ENCODE measurements at places on chromosomes 7 and 10.

GRCh38 chr7:66070222-66070621, 5.4 kb upstream of the ASL start:
- no peak for DNase-seq

DNA sequence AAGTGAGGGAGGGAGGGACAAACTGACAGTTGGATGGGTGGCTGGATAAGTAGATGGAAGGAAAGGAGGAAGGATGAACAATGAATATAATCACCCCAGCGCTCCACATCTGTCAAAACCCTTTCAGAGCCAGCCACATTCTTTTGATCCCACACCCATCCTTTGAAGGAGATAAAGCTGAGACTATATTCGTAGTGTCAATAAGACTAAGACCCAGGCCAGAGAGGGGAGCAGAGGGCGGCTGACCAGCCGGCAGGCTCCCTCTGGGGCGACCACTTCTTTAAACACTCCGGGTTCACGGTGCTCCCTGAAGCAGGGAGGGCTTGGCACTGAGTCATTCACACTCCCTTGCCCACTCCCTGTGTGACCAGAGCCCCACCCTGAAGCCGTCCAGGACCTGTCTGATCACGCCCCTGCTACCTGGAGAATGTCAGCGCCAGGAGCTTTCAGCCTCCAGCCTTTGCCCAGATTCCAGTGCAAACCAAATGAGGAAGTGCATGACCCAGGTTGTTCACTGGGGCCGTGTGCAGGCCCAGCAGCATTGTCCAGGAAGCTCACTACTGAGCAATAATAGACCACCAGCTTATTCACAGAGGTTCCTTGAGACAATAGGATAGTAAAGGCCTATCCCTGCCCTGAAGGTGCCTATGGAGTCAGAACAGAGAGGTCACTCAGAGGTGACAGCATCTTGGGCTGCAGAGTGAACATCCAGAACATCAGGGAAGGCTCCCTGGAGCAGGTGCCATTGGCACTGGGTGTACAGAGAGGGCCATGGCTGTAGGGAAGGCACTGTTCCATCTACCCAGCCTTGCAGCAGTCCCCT, 34.4 kb downstream of the UNC5B start:
- DNase-seq = no peak

GRCh38 chr10:105042906-105043552, 401.9 kb downstream of the SORCS3 start:
- DNase-seq = no peak

DNA sequence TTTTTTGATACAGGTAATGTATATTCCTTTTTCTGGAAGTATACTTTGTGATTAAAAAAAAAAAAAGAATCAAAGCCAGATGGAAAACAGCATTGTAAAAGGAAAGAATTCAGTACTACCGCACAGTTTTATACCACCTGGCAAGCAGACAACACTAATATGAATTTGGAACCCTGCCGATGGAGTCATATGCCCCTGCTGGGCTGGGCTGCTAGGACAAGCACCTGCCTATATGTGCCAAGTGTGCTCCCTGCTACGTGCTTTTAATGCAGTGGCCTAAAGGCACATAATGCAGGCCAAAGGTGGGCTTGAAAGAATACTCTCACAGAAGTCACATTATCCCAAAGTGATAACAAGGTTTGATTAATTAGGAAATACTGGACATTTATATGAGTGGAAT, 29.8 kb upstream of the WAC start:
- DNase-seq = no peak

DNA sequence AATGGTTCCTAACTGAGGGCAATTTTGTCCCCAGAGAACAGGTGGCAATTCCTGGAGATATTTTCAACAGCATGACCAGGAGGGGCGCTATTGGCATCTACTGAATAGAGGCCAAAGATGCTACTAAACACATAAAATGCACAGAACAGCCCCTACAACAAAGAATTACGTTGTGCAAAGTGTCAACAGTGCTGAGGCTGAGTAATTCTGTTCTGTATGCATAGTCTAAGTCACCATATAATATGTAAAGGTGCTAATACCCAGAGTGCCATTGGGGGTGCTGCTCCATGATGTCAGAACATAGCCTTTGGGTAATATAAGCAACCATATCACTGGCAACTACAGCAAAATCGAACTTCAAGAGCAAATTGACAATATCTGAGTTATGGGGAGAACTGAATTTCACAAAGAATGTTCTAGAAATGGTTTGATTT, 213.3 kb upstream of the PHYHIPL start:
- no peak for DNase-seq

DNA sequence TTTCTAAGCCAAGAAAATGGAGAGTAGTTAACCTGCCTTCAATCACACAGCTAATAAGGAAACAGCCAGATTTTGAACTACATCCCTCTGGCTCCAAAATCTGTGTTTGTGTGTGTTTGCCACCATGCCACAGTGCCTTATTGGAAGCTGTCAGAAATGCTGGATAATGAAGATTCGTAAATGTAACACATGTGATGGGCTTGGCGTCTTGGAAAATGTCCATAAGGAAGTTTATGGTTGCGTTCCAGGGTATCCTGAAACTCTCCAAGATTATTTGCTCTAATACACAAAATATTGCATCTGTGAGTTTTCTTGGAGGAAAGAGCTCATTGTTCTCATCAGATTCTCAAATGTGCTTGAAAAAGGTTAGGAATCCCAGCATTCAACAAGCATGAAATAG, 22.7 kb downstream of the MYOF start:
- no peak for DNase-seq

DNA sequence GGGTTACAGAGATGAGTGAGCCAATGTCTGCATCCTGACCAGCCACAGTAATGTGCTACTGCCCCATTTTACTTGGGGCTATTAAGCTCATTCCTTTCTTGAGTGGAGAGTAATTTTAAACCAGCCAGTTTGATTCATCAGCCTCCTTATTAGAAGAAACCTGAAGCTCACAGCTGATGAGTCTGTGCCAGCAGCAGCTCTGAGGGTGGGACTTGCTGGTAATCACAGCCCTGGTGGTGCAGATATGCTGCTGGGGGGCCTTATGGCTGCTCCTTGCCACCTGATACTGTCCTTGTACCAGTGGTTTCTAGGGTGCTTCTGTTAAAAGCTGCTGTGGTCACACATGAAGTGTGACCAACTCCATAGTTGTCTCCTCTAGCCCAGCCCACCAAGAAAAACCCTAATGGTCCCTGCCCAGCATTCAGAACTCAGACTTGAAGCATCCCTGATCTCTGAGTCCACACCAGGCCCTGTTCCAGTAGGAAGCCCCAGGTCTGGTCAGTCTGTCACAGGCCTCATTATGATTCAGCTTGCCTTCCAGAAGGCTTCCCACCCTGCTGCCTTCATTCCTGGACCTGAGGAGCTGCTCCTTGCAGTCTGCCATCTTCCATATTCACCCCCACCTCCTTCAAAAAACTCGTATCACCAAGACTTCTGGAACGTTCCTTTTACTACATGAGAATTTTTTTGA, 28.9 kb upstream of the RBM20 start:
- DNase-seq = no peak

DNA sequence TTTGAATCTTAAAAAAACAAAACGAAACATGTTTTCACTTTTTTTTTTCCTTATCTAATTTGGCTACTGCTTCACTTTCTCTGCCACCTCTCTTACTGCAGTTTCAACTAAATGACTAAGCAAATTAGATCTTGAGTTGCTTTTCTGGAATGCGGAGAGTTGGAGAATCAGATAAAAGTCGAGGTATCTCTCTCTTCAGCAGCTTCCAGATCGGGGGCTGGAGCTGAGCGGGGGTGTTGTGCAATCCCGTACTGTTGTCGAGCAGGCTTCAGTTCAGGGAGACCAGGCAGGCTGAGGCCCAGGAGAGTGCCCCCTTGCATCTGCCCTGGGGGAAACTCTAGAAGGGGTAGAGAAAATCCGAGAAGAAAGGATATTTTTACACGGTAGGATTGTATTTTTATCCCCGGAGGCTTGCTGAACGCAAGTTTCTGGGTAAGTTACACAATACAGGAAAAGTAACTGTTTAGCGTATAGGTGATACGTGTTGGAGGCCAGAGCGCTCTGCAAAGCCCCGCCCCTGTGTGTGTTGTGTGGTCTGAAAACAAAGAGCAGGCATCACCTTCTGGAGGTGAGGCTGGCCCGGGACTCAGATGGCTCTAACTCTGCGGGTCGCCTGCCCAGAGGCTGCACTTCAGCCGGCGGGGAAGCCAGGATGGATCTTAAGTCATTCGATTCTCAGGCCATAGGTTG, 116.6 kb downstream of the KLF6 start:
- no peak for DNase-seq

DNA sequence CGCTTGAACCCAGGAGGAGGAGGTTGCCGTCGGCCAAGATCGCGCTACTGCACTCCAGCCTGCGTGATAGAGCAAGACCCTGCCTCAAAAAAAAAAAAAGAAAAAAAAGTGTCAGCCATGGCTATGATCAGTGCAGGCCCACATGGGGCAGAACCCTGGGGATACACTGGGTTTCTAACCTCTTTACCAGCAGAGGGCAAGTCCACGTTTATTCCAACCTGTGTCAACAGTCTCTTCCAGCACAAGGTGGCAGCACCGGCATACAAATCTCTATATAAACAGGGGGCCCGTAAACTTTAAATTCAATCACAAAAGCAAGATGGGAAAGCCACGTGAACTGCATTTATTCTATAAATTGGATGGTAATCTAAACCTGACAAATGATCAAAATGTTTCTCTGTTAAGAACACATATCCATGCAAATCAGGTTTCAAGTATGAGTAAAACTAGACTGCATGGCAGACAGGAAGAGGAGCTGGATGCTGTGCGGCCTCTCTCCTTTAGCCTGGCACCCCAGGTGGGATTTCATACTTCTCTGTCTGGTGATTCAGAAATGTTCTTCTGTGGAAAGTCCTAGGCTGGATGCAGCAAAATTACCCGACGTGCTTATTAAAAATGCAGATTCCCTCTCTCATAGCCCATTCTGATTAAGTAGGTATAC, 60.0 kb upstream of the STEAP1B start:
- no peak for DNase-seq

GRCh38 chr10:22697800-22698199, 16.6 kb downstream of the PIP4K2A start:
- DNase-seq = no peak

DNA sequence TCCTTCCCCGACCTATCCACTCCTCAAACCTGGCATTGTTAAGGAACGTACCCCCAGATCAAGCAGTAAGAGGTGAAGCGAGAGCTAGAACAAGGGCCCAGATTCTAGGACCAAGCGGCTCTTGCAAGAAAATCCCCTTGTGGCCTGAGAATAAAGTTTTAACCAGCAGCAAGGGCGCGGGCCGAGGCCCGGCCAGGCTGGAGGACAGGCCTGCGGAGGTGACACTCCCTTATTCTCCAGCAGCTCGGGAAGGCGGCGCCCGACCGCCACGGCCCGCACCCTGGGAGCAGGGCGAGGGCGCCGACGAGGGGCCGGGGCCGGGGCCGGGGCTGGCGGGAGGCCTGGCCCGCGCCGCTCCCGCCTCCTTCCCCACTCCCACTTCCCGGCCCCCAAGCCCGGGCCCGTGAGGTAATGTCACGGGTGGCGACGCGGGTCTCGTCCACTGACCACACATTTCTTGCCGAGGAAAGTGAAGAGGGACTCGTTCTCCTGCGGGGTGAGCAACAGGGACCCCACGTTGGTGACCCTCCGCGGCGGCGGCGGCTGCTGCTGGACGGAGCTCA, 551 bp downstream of the WASL start:
- no peak for DNase-seq
